Ureter (tissue), 1 donor: ENCODE measurements at places on chromosomes 13 and 19. TPM values are rescaled to one million over a fixed set of nuclear protein-coding genes. Genes with fewer than 3 reads are reported as not detected.

Gene ADGRE2
- 10.3 TPM for total RNA-seq

GRCh38 chr13:23960566-23961156 is 63.4 kb upstream of the C1QTNF9B start:
- DNase-seq, result no peak

Gene SBNO2
- total RNA-seq, result 122 TPM

GRCh38 chr13:32305646-32306045 is 9.5 kb downstream of the ZAR1L start:
- no peak for DNase-seq

GRCh38 chr13:40240293-40240692 is 426.1 kb downstream of the FOXO1 start:
- DNase-seq, result no peak

Gene ZNF793
- total RNA-seq, result 19.7 TPM
